M059J (cell line): ENCODE measurements at places on chromosomes 3 and 15. TPM values are rescaled to one million over a fixed set of nuclear protein-coding genes. Genes with fewer than 3 reads are reported as not detected.

The C3orf20 gene
- not detected in 2 replicates for total RNA-seq

The WDR93 gene
- 0.25 TPM in 1 of 2 replicates, not detected in the other for total RNA-seq

The SEMA6D gene
- total RNA-seq, result 1.3 and 2.0 TPM in 2 replicates

The MOBP gene
- total RNA-seq, result not detected in 2 replicates

The PLCH1 gene
- 0.10 and 0.17 TPM in 2 replicates for total RNA-seq

The ITPKA gene
- total RNA-seq, result 3.7 and 6.1 TPM in 2 replicates

The TICRR gene
- total RNA-seq, result 6.6 and 12.0 TPM in 2 replicates

The FILIP1L gene
- total RNA-seq, result 35.1 and 43.2 TPM in 2 replicates

The STRIT1 gene
- not detected in 2 replicates for total RNA-seq

The HTR3E gene
- total RNA-seq, result not detected in 2 replicates

The NMNAT3 gene
- 3.2 and 13.1 TPM in 2 replicates for total RNA-seq

The AADACL2 gene
- not detected in 2 replicates for total RNA-seq

DNA sequence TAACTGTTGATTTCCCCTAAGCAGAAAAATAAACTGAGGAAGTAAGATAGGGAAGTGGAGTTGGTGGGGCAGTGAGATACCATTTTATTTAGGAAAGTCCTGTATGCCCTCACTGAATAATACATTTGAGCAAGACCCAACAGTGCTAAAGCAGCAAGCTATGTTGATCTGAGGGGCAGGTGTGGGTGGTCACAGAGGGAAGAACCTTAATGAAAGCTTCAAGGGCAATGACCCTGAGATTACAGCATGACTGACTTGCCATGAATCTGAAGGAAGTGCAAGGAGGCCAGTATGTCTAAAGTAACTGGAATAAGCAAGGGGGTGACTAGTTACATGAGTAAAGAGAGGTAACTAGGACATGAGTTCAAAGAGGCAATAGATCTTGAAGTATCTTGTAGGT, 159.5 kb downstream of the CD47 start:
- DNase-seq, result no peak

DNA sequence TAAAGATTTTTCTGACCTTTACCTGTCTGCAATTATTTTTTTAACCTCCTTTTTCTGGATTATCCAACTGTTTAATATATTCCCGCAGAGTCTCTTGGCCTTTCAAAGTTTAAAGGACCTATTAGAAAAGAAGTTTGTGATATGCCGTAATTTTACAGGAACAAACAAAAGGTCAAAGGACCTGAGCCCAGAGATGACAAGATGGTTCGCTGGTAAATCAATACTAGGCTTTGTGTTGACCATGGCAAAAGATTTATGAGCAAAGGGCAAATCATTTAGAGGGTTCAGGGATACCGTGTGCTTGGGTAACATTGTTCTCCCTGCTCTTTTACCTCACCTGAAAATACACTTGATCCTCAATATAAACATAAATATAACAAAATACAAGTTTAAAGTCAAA, 923.5 kb downstream of the ROBO1 start:
- DNase-seq, result no peak

GRCh38 chr3:117016378-117016777, 306.8 kb downstream of the TUSC7 start:
- peak; percentile 3 for DNase-seq

DNA sequence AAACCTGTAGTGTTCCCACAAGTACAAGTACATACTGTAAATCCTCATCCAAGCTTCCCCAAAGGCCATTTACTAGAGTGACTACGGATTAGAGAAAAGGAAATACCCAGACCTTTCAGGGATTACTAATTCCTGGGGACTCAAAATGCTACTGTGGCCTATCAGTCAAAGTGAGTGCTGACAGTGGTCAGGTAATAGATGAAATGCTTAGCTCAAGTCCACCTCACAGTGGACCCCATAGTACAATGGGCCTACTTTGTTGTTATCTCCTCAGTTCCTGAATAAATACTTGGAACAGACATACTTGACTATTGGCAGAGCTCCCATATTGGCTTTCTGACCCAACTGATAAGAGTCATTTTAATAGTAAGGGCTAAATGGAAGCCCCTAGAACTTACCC, 61.6 kb downstream of the MAP4 start:
- DNase-seq, result no peak

DNA sequence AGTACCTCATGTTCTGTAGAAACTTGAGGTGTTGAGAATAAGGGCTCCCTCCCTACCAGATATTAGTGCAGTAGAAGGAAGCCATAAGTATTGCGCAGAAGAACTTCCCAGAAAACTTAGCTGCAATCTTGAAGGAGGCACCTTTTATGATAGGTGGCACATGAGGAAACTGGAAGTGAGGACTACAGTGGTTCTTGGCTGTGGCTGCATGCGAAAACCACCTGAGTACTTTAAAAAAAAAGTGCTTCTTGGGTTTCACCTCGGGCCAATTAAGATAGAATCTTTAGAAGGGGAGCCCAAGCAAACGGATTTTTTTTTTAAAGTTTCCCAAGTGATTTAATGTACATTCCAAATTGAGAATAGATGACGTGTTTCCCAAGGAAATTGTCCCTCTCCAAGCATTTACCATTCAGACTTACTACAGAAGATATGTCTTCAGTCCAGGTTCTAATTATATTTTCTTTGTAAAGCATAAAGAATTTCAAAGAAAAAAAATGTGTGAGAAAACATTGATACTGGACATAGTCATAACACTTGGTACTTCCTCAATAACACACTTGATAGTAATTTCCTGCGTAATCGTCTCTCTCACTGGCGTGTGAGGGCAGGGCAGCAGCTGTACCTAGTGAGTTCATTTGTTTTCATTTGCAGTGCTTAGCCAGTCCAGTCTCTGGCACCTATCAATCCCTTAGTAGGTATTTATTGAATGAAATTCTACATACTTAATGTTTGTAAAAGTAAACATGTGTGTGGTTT, 12.3 kb upstream of the NR1I2 start:
- peak; percentile 25 for DNase-seq

- DNase-seq, result peak; percentile 78
Observed at GRCh38 chr15:69337138-69337537, 38.4 kb downstream of the PAQR5 start.

DNA sequence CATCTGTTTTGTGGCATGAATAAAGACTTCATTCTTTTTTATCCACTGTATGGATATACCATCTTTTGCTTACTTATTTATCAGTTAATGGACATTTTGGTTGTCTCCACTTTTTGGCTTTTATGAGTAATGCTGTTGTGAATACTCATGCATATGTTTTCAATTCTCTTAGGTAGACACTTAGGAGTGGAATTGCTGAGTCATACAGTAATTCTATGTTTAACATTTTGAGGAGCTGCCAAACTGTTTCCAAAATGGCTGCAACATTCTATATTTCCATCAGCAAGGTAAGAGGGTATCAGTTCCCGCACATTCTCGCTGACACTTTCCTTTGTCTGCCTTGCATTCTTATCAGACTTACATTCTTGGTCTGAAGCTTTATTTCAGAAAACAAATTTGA, 191.1 kb downstream of the WNT5A start:
- DNase-seq, result peak; percentile 40

DNA sequence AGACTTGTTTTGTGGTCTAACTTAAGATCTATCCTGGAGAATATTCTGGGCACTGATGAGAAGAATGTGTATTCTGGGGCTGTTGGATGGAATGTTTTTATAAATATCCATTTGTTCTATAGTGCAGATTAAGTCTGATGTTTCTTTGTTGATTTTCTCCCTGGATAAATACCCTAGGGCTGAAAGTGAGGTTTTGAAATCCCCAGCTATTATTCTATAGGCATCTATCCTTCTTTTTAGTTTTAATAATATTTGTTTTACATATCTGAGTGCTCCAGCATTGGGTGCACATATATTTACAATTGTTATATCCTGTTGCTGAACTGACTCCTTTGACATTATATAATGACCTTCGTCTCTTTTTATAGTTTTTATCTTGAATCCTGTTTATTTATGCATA, 42.9 kb downstream of the GALK2 start:
- DNase-seq, result no peak

DNA sequence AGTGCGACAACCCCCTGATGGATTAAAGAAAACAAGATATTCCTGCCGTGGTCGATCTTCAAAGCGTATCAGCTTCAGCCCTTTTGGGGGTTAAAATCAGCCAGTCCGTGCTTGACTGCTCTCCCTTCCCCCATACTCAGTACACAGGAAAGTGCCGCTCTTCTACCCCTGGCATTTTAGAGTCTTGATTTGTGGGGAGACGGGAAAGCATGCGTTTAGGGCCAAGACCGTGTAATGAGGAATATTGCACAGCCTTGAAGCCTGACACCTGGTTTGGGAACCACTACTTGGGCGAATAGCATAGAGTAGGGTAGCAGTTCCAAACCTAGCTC, 540 bp upstream of the EDC3 start:
- DNase-seq, result no peak

DNA sequence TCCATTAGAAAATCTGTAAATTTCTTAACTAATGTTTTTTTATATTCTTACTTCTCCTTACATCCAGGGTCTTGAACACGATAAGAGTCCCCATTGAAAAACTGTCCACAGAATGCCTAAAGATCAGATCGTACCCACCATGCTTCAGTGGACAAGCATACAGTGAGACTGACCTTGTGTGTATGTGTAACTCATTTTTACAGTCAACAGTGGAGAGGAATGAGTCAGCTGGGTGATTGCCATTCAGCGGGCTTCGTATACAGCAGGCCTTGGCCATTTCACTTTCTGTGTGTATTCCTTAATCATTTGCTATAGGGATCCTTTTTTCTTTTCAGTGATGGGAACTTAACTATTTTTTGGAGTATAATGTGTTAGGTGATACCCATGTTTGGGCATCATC, 10.6 kb downstream of the PARP14 start:
- DNase-seq, result peak; percentile 84

- DNase-seq, result peak; percentile 9
Observed at GRCh38 chr3:151538456-151539393, 77.9 kb upstream of the IGSF10 start.

DNA sequence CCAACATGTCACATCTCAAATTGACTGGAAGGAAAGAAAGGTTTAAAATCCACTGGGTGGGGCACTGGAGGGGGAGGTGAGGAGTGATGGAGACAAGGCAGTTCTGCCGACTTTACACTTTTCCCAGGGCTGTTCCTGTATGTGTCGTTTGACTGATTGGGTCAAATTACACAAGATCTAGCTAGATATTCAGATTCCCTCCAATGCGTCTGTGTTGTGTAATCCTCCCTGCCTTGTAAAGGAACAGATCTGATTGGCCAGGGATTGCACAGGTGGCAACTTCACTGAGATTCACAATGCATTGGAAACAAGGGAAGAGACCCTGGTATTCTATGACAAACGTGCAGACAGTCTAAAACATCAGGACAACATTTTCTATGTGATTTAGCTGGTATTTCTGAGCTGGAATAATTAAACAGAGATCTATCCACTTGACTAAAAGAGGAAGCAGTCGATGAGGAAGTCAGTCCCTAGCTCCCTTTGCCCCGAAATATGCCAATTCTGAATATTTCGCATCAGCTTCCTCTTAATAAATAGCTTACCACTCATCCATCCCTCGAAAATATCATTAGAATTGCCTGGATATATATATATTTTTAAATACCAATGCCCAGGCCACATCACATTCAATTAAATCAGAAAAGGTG, 312.9 kb downstream of the RORA start:
- no peak for DNase-seq

- DNase-seq, result no peak
Observed at GRCh38 chr3:32698506-32698905, 13.5 kb downstream of the CNOT10 start.

- DNase-seq, result peak; percentile 37
Observed at GRCh38 chr3:13281507-13282357, 138.4 kb downstream of the NUP210 start.

DNA sequence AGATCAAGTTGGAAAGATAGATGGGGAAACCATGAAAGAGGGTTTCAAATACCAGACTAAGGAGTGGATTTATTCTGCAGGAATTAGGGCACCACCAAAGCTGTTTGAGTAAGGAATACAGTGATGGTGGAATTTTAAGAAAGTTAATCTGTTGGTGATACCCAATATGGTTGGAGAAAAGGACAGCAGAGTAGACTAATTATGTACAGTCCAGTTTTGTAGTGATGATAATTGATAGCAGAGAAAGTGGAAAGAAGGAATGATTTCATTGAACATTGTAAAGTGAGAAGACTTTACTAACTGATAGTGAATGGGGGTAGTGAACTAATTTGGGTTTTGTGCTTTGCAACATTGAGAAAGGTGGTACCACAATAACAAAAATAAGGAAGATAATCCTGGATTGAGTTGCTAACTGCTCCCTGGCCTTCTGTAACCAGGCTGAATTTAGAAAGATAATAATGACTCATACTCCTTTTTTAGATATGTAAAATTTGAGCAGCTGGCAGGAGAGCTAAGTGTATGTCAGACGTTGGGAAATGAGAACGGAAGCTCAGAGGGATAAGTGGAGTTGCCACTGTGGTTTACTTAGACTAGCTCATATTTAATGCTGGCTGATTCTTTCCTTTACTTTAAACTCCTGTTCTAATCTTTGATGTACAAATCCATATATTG, 16.9 kb downstream of the TCAIM start:
- peak; percentile 79 for DNase-seq

DNA sequence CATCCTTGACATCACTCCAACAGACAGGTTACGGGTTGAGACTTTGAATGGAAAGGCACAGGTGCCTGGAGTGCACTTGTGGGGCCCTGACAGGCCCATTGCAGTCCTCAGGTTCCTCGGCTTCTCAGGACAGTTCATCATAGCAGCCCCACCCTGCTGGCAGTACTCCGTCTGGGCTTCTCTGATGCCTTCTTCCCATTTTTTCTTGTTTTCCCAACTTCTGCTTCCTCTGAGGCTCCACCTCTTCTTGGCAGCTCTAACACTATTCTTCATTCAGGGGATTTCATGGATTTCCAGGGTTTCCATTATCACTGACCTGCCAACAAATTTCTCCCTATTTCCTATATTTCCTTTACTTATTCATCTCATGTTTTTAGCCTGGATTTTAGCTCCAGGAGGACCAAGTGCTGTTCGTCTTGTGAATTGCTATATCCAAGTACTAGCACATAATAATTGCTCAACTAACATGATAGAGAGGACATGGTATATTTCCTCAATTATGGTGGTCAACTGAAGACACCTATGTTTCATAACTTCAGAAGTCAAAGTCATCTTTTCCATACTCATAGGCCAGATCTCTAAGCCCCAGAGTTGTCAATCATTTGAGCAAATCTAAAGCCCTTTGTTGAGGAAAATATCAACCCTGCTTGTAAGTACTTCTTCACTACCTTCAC, 16.2 kb downstream of the NCEH1 start:
- no peak for DNase-seq

- DNase-seq, result no peak
Observed at GRCh38 chr3:113663761-113664160, 32.7 kb downstream of the USF3 start.

DNA sequence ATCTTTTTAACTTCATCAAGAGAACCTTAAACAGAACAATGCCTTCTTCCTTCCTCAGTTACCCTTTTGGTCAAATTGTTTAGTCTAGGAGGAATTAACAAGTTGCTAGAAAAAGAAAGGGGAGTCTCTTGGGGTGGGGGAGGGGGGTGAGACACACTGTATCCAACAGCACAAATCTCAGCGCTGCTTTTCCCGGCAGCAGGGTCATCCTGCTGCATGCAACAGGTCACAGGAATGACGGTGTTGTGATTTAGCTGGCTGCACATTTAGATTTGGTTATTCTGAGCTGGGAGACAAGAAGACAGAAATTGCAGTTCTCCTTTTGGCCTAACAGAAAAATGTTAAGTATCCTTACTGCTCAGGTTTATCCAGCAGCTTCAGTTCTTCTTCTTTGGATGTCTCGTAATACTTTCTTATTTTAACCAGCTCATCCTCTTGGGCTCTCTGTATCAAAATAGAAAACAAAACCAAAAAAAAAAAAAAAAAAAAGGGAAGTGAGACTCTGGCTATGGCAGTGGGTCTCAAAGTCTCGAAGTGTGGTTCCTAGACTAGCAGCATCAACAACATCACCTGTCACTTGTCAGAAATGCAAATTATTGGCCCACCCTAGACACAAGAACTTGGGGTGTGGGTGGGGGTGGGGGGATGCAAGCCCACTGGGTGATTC, 190.5 kb downstream of the GREM1 start:
- no peak for DNase-seq
